ENCODE measurements at places on chromosomes 6 and 20. TPM values are rescaled to one million over a fixed set of nuclear protein-coding genes. Genes with fewer than 3 reads are reported as not detected.

EPPIN gene
- total RNA-seq = not detected

ANGPT4 gene
- total RNA-seq = not detected

KHDC1L gene
- total RNA-seq = not detected

GGTLC1 gene
- not detected for total RNA-seq

ZBTB46 gene
- total RNA-seq = 5.6 TPM

SEL1L2 gene
- not detected for total RNA-seq

GPR6 gene
- total RNA-seq = not detected

CYB5R4 gene
- total RNA-seq = 31.9 TPM

TMEM14C gene
- total RNA-seq = 98.0 TPM

TFAP2D gene
- total RNA-seq = not detected

ANKRD60 gene
- not detected for total RNA-seq

PDYN gene
- total RNA-seq = not detected

TAGAP gene
- 2.8 TPM for total RNA-seq

C20orf202 gene
- 0.18 TPM for total RNA-seq

COL11A2 gene
- 0.55 TPM for total RNA-seq

TRIM10 gene
- total RNA-seq = 6.3 TPM

MC3R gene
- total RNA-seq = not detected

SLC2A10 gene
- total RNA-seq = 29.1 TPM

EYS gene
- 0.59 TPM for total RNA-seq

ULBP3 gene
- total RNA-seq = 1.2 TPM

ECI2 gene
- 96.3 TPM for total RNA-seq

AGPAT1 gene
- total RNA-seq = 55.0 TPM

CASP8AP2 gene
- 13.3 TPM for total RNA-seq
